ENCODE measurements at places on chromosomes 4 and X. TPM values are rescaled to one million over a fixed set of nuclear protein-coding genes. Genes with fewer than 3 reads are reported as not detected.

GRCh38 chrX:118612290-118612689, 115.1 kb upstream of the IL13RA1 start:
- no peak overlapping the region for H3K4me3 ChIP-seq
- no peak for DNase-seq
- H3K27me3 ChIP-seq, result no peaks in the 10 kb centered on the region

Gene EMCN
- 35.9 TPM for total RNA-seq

Gene ETDB
- total RNA-seq, result not detected

Gene CYSLTR1
- 8.7 TPM for total RNA-seq

Gene NXF2B
- not detected for total RNA-seq

All from upper lobe of right lung (tissue), 1 donor.